ENCODE measurements at places on chromosomes 7 and 10.

DNA sequence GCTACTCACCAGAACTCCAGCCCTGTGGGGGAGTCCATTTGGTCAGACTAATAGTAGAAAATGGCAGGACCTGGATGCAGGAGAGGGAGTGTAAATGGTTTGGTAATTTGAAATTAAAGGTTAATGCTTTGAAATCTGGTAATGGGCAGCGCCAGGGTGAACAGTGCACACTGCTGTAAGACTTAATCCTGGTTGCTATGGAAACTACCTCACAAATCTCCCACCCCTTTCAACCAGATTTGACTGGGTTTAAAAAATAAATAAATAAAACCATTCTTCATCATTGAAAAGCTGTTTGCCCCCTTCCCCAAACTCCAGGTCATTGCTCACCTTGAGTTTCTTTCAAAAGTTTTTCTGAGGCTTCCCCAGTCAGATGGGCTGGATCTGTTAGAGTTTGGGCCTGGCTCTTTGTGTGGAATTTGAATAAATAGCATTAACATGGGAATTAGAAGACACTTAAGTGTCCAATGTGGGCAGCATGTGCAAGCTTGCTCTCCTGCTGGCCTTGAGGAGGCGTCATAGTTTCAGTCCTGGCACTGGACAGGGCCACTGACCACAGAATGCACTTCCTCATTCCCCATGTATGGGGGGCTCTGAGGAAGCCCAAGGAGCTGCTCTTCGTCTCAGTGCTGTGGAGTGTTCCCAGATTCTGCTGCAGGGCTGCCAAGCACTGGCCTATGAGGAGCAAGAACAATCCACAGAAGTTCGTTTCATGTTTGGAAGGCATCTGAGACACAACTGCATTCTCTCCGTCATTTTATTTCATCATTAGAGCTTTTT is 90.7 kb downstream of the LRRC4 start:
- DNase-seq, result no peak

DNA sequence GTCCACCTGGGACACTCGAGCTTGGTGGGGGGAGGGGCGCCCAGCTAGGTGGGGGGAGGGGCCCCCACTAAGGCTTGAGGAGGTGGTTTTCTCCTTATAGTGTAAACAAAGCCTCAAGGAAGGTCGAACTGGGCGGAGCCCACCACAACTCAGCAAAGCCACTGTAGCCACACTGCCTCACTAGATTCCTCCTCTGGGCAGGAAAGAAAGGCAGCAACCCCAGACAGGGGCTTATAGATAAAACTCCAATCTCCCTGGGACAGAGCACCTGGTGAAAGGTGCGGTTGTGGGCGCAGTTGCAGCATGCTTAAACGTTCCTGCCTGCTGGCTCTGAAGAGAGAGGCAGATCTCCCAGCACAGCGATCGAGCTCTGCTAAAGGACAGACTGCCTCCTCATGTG is 133.1 kb downstream of the SNX13 start:
- no peak for DNase-seq

GRCh38 chr10:35194906-35195305 is 68.3 kb downstream of the CREM start:
- no peak for DNase-seq

- DNase-seq, result peak; percentile 79
These were observed 255.3 kb downstream of the FZD1 start for GRCh38 chr7:91519241-91520158.

DNA sequence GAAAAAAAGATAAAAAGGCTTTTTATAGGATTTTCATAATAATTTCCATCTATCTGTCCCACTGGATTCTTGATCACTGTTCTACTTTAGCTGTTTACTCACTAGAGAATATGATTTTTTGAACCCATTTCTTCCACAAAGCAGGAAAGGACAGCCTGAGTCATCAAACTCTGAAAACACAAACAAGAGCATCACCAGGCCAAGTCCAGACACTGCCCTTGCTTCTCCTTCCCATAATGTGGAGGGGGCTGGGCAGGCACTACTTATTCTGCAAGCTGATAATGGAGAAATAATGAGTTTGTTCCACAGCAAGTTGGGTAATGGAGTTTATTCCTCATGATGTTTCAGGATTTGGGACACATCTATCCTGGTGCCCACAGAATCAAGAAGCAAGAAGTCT is 13.0 kb upstream of the KCNIP2 start:
- DNase-seq, result peak; percentile 25

DNA sequence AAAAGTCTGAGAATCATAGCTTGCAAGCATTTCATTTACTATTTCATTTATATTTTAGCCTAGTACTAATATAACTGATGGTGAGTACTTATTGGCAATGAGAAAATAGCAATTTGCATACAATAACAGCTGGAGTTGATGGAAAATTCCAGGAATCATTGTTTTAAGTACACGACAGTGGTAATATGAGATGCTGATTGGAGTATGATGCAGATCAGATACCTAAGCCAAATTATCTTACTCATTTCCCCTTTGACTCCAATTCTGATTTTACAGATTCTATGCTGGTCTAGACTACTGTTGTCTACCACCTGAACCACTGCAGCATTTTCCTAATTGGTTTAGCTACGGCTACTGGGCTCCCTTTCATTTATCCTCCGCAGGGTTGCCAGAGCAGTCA is 36.7 kb downstream of the GNG11 start:
- no peak for DNase-seq

GRCh38 chr7:3187444-3188040 is 113.5 kb upstream of the SDK1 start:
- DNase-seq, result no peak

DNA sequence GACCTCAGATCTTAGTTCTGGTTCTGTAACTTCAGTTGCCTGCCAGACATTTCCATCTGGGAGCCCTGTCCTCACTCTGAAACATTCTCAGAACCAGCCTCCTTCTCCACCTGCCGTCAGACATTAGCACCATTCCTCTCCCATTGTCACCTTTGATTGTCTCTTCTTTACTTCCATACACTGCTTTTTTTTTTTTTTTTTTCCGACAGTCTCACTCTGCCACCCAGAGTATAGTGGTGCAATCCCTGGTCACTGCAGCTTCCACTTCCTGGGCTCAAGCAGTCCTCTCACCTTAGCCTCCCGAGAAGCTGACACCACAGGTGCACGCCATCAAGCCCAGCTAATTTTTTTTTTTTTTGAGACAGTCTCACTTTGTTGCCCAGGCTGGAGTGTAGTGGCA is 21.1 kb upstream of the HIPK2 start:
- no peak for DNase-seq

DNA sequence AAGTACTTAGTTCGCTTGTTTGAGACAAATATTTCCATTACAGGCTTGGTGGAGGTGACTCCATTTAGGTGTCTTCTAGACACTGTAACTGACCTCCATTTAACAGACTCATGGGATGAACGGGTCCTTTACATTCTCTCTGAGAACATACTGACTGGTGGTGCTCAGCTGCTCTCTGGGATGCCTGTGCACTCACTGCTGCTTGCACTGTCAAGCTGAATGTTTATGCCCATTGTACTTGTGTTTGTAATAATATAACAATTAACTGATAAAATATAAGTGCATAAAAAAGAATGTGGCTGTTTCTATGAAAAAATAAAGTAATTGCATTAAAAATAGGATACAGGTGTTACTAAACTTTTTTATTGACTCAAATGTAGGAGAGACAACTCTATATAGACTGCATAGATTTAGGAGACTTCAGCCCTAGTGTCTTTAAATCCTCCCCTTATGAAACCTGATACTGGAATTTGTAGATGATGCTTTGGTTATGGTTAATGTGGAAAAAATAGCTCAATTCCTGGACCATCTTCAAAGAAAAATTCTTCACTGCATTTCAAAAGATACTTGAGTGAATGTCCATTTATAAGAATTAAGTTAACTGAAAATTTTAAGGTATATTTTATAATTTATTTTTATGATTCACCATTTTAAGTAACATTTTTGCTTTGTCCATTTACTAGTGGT is 85.4 kb downstream of the CDK14 start:
- DNase-seq, result no peak

GRCh38 chr7:82183634-82184033 is 259.9 kb downstream of the CACNA2D1 start:
- peak; percentile 72 for DNase-seq

- DNase-seq, result no peak
These were observed 63.6 kb upstream of the PDCD4 start for GRCh38 chr10:110808123-110808522.

GRCh38 chr7:19920166-19920565 is 146.7 kb upstream of the TMEM196 start:
- DNase-seq, result peak; percentile 43

DNA sequence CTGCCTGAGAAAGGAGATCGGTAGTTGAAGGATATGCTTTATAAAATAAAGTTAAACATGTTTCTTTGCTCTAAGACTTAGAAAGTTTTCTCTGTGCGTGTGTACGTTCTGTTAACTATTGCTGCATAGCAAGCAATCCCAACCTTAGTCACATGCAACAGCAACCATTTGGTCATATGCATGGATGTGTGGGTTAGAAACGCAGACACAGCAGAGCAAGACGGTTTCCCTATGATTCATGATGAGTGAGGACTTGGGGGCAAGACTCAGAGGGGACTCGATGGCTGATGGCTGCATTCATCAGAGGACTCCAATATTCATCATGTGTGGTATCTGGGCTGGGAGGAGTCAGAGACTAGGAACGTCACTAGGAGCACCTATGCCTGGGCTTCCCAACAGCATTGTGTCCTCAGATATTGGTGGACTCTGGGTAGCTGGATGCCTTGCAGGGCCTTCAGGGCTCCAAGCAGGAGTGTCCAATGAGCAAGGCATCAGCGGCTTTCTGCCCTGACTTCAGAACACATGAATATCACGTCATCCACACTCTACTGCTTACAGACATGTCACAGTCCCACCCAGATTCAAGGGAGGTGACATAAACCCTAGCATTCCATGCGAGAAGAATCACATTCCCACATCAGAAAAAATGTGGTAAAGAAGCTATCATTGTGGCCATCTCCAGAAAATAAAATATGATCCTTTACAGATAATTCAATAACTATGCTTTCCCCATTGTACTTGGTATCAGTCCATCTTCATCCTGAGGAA is 731.2 kb downstream of the TNS3 start:
- DNase-seq, result peak; percentile 56

- DNase-seq, result no peak
These were observed 132.9 kb downstream of the MBL2 start for GRCh38 chr10:52639652-52640051.

DNA sequence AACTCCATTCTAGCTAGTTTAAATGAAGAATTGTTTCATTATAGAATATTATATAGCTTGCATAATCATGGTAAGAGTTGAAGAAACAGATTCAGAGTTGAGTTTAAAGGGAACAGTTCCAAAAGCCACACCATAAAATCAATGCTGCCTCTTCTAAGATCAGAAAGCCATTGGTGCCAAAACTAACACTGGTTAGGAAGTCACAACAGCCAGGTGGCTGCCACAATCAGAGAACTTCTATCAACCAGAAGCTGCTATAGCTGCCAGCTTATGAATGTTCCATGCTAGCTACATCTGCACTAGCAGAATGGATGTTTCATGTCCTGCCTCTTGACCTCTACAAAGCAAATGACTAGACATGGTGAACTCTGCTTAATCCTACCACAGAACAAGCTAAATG is 583.1 kb upstream of the LRRN3 start:
- DNase-seq, result no peak

DNA sequence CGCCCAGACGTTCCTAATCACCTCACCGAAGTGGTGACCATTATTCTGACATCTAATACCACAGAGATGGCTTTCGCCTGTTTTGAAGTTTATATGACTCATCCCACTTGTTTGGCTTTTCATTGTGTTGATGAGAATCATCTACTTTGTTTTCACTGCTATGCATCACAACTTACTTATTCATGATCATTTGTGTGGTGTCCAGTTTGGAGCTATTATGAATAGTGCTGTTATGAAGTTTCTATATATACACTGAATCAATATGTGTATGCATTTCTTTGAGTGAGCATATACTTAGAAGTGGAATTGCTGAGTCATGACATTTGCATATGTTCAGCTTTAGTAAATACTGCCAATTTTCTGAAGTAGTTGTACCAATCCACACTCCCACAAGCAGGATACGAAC is 38.6 kb upstream of the TNKS2 start:
- DNase-seq, result no peak

- no peak for DNase-seq
These were observed 403.3 kb downstream of the HGF start for GRCh38 chr7:81366546-81366945.

DNA sequence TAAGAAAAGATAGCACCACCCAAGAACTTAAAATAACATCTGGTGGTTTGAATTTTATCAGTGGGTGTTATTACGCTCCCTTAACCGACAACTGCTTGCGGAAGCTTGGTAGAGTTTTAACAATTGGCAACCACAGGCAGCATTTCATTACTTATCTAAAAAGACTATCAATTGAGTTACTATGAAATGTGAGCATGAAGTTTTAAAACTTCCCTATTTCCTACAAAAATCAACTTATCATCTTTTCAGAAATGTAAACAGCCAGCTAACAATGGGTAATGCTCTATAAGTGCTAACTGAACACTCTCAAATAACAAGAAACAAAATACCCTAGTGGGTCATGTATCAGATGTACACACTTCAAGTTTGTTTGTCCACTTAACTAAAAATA is 68.8 kb downstream of the OSBPL3 start:
- DNase-seq, result no peak

DNA sequence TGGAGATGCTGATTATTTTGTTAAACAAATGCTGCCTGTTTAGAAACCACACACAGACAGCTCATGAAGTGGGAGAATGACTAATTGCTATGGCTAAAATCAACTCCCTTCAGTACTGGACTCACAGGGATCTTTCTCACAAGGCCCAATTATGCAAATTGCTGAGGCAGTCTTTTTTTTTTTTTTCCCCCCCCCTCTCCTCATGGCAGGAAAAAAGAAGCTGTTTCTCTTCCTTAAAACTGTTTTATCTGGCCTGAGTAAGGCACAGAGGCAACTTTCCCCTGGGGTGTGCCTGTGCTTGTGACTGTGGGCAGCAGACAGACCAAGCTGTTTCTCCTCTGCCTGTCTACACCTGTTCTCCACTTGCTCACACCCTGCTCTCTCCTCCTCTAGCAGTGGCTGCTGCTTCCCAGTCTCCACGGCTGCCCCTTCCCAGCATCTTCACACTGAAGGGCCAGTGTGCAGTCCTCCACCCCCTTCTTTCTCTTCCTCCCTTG is 65.4 kb upstream of the STEAP1B start:
- DNase-seq, result no peak

GRCh38 chr10:84842593-84842992 is 514.2 kb downstream of the CCSER2 start:
- no peak for DNase-seq

GRCh38 chr7:107854989-107855388 is 36.0 kb upstream of the DLD start:
- DNase-seq, result no peak

GRCh38 chr10:90947030-90947960 is 26.4 kb upstream of the ANKRD1 start:
- no peak for DNase-seq

DNA sequence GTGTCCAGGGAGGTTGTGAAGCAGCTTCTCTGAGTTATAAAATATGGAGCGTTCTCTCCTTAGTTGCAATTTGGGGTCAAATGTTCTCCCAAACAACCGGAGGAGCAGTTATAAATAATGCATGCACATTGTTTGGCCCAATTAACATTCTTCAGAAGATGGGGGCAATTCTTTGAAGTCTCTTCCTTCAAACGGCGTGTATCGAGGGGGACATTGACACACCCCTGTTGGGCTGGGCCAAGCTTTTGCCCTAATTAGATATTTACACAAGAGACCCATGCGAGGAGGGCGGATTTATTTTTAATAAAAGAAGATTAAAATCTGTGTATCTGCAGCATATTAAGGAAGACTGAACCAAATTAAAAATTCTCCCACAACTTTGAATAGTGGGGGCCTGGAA is 107.3 kb downstream of the PTPRE start:
- DNase-seq, result no peak
